Gastroesophageal sphincter (tissue), 4 donors: ENCODE measurements at places on chromosomes 3 and 15. TPM values are rescaled to one million over a fixed set of nuclear protein-coding genes. Genes with fewer than 3 reads are reported as not detected.

GRCh38 chr3:82978368-82978767 lies 1216.9 kb upstream of the GBE1 start:
- no peak for ATAC-seq

GRCh38 chr3:142148044-142148791 lies 1.1 kb downstream of the TFDP2 start:
- ATAC-seq = no peak

DNA sequence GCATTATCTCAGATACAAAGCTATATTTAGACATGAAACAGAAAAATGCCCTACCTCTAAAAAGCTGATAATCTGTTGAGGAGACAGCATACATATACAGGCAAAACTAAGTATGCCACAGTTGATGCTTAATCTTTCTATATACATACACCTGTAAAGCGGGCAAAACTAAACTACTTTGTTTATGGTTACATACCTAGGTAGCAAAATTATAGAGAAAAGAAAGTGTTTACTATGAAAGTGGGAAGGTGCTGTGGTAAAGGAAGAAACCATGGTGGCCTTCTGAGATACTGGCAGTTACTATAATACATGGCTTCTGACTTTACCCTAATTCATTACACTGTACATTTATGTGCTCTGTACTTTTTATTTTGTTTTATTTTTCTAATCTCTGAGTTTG lies 36.0 kb upstream of the NR1I2 start:
- no peak for ATAC-seq

- ATAC-seq = peak; percentile 83
Measured at GRCh38 chr3:25468866-25469319, 40.8 kb downstream of the RARB start.

DNA sequence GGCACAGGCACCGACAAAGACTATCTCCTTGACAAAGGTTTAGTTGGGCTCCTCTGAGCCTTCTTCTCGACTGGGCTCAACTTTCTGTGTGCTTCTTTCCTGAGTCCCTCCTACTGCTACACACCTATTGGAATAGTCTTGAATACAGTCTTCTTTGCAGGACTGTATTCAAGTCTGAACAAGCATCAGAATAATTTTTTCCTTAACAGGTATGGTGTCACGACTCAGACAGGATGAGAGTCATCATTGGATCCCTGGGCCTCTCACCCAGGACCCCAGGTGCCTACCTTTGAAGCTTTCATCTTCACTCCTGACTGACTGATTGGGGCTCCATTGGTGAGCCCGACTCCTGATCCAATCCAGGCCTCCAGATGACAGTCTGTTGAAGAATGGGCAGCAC lies 66.3 kb downstream of the CRYGS start:
- no peak for ATAC-seq

GRCh38 chr15:90184119-90184785 lies 16.9 kb upstream of the SEMA4B start:
- peak; percentile 85 for ATAC-seq

- ATAC-seq = no peak
Measured at GRCh38 chr15:37142371-37142770, 42.0 kb upstream of the MEIS2 start.

- ATAC-seq = no peak
Measured at GRCh38 chr15:83943043-83943442, 289.1 kb downstream of the ADAMTSL3 start.

- no peak for ATAC-seq
Measured at GRCh38 chr3:129453732-129454131, 13.7 kb downstream of the IFT122 start.

- no peak for ATAC-seq
Measured at GRCh38 chr15:66834881-66835878, 133.1 kb downstream of the SMAD6 start.

DNA sequence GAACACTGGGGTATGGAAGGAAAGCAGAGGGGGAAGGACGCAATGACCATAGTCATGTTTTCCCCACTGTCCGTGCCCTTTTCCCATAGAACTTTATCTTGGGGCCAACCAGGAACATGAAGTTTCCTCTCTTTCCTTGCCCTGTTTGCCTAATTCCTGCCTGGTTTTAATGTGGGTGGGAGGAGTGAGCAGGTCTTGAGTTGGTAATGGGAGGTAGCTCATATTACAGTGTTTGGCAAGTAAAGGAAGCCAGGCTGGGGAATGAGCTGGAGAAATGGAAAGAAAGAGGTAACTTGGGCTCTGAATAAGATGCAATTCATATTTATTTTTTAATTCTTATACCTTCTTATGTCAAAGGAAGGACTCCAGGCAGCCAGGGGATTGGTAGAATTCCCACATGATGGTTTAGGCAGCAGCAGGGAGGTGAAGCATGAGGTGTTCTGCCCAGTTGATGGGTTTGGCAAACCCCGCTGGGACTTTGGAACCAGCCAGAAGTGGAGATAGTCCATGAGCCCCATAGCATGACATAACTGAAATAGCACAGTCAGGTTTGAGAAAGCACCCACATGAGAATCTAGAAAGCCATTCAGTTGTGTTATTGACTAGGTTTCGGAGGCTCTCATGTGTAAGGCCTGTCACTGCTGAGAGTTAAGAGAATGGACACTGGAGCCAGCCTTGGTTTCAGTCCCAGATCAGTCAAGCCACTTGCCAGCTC lies 60.0 kb downstream of the CCK start:
- ATAC-seq = no peak

The THRB gene
- total RNA-seq = 58.3 TPM

The CCR8 gene
- total RNA-seq = not detected

The IL17RB gene
- 1.1 TPM for total RNA-seq

The DGKG gene
- 134 TPM for total RNA-seq
